ENCODE measurements at places on chromosomes 16 and 17.

DNA sequence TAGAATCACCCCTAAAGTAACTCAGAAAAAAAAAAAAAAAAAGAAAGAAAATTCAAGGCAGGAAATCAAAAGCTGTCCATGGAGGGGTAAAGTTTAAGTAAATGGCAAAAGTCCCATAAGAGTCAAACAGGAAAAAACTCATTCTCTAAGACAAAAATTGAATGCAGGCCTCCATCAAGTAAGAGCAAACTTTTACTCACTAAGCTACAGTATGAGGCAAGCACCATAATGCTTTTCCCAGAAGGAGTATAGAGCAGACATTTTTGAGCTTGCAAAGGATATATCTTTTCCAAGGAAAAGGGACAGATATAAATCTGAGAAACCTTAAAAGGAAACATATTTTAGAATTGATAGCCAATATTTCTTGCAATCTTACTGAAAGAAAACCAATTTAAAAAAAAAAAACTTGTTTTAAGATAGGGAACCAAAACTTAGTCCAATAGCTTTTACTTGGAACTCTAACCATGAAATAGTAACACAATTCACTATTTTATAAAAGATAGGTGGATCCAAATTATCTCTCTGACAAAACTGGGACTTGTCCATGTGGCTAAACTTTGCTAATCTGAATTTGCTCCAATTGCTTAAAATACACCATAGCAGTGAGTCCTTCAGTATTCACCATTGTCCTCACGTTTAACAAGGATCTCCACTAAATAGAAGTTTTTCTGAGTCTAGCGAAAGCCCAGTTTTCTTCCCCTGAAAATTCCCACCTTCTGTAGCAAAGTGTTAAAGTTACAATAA, 99.8 kb downstream of the CDH11 start:
- DNase-seq = no peak

GRCh38 chr17:5563456-5563855, 20.9 kb downstream of the NLRP1 start:
- no peak for DNase-seq

- DNase-seq = no peak
Measured at GRCh38 chr16:72877374-72878028, 170.4 kb downstream of the ZFHX3 start.

DNA sequence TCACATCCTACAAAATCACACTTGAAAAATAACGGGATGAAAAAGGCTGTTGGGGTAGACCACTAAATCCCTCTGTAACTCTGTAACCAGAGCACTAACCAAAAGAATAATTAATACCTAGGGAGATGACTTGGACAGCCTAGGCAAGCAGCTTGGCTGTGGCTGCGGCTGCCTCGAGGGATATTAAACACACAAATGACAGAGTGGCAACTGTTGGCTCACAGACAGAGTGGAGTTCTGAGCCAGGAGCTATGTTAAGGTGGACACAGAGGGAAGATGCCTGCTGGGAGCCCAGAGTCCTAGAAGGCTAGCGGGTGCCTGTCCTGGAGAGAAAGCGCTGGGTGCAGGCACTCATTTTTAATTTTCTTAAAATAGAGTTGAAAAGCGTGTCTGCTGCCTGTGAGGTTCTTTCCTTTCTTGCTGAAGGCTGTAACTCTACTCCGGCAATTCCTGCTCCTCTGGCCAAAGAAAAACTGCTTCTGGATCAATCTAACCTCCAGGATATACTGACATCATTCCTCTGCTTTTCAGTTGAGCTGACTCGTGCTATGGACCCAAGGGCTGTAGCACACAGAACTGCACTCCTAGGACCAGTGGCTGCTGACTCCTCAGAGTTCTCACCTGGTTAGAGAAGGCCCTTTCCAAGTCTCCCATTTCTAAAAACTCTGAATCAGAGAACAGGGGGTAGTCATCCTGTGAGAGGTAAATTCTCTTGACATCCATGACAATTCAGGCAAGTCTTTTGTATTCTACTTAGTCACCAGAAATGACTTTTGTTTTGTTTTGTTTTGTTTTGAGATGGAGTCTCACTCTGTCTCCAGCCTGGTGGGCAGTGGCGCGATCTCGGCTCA, 147.9 kb downstream of the STX8 start:
- no peak for DNase-seq

- DNase-seq = no peak
Measured at GRCh38 chr16:83532634-83533033, 275.1 kb upstream of the HSBP1 start.

- DNase-seq = no peak
Measured at GRCh38 chr16:80816356-80816755, 12.0 kb upstream of the CDYL2 start.

DNA sequence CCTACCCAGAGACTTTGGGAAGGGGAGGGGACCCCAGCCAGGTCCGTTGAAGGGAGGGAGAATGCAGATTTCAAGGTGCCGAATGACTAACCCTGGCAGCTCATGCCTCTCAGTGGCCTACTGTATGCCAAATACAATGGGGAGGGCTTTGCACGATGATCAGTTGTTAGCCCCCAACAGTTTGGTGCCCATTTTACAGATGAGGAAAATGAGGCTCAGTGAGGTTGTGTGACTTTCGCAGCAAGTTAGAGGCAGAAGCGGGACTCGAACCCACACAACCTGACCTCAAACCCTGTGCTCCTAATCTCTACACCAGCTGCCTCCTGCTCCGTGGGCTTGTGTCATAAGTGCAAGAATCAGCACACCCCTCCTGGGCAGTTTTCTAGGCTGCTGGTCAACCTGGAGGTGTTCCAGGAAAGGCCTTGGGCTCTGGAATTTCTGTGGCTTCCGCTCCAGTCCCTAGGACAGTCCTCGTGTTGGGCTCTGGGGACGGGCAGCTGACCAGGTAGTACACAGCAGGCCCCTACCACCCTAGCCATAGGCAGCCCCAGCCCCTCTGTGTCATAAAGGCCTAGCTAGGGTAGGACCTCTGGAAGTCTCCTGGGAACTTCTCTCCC, 11.9 kb upstream of the NAGPA start:
- DNase-seq = no peak

GRCh38 chr17:81711814-81712467, at the start of gene SLC25A10:
Gene SLC25A10 (plus strand): TSS chr17:81712284. CDS start chr17:81712427, 143 bp downstream.
- DNase-seq = peak; percentile 88

DNA sequence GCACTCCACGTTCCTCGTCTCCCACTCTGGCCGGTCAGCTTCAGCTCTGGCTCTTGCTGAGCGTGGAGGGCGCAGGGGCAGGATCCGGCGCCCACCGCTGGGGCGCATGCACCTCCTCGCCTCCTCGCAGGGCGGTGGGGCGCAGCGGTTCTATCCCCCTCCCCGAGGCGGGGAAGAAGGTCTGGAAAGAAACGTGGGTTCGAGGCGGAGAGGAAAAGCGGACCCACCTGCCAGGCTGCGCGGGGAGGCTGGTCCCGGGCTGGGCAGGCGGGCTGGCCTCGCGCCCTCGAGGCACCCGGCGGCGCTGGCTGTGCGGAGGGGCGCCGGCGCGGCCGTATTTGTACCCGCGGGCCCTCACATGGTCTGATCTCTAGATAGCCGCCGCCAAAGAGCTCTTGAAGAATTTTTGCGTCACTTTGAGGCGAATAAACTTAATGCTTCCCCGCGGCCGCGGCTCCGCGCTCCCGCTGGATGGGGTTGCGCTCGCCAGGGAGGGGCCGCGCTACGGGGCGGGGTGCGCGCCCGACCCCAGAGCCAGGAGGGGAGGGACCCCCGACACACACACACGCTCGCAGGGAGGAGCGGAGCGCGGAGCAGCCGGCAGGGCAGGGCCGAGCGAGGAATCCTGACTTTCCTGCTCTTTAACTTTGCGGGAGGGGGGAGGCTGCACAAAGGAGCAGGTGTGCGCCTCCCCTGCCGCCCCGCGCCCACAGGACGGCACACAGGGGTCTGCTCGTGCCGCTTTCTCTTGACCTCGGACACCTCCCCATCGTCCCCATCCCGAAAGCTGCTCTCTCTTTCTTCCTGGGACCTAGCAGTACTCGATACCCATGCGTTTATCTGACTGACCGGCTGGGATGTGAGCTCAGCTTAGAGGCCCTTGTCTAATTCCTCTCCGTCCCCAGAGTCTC, at the start of gene SLC6A4:
Gene SLC6A4 (minus strand): TSS at position 312 of the 911 bp plus-strand sequence. CDS start 13,739 bp downstream, outside the sequence.
- peak; percentile 18 for DNase-seq

DNA sequence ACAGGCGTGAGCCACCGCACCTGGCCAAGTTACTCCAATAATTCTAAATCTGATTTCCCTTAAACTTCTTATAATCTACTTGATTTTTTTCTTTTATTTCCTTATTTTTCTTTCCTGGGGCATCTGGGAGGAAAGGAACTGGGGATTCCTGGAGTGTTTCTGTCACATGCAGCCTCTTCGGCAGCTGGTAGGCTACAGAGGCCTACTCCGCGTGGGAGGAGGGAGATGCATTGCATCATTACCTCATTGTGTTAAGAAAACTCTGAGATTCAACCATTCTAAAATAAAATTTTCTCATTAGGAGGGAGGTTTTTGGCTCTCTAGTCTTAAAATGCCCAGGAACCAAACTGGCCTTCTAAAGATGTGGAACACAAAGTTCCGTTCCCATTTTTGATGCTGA, 64.0 kb downstream of the SOX9 start:
- DNase-seq = no peak

GRCh38 chr17:65442250-65442649, 119.2 kb downstream of the AXIN2 start:
- DNase-seq = no peak

DNA sequence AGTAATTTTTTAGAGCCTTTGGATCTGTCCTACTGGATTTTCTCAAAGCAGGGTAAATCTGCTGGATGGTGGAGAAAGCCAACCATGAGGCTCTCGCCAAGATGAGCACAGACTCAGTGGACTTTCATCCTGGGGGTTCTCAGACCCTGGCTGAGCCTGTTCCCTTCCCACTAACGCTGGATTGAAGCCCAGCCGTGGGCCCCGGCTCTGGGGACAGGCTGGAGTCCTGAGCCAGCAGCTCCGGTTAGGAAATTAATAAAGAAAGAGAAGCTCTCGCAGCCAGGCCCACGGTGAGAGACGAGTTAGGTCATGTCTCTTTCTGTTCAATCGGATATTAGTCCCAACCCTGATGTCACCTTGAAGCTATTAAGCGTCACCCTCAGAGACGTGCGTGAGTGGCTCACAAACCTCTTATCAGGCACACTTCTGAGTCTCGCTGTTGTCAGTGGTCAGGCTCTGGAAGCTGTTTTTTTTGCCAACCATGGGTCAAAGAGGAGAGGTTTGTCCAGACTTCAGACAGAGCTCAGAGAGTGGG, 27.1 kb downstream of the MEOX1 start:
- DNase-seq = no peak

DNA sequence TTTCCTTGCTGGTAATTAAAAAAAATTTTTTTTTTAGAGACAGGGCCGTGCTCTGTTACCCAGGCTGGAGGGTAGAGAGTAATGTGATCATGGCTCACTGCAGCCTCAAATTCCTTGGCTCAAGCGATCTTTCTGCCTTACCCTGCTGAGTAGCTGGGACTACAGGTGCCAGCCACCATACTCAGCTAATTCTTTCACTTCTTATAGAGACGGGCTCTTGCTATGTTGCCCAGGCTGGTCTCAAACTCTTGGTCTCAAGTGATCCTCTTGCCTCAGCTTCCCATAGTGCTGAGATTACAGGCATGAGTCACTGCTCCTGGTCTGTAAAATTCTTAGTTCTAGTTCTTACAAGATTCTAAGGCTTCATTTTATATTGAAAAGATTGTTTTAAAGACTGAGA, 11.1 kb downstream of the SMIM36 start:
- no peak for DNase-seq

DNA sequence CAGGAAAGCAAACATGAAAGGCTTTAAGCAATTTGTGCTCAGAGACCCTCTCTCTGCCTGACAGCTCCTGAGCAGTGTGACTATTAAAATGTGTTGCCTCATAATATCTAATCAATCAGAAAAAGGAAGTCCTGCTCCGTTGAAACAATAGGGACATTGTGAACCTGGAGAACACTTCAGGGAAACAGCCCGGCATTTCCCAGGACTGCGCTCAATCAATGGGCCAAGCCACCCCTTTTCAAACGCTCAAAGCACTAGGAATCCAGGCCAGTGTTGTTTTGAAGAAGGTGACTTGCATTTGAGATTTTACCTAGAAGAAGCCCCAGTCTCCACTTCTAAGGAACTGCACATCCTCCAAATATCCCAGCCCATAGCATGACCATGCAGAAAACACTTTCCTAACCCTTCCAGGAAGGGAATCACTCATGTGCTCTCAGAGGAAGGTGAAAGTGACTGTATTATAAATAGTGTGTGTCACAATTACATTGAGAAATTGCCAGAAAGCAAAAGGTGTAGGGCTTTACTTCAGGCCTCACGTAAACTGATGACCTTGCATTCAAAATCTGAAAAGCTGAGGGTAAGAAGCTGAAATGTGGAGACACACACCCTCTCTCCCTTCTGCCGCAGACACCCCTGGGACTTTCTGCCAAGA, 19.4 kb downstream of the CDRT4 start:
- DNase-seq = no peak

GRCh38 chr17:56325313-56326000, 172.2 kb downstream of the ANKFN1 start:
- no peak for DNase-seq

GRCh38 chr16:47029724-47030123, 56.2 kb upstream of the DNAJA2 start:
- no peak for DNase-seq

GRCh38 chr17:48755356-48755755, 26.8 kb upstream of the HOXB13 start:
- no peak for DNase-seq

DNA sequence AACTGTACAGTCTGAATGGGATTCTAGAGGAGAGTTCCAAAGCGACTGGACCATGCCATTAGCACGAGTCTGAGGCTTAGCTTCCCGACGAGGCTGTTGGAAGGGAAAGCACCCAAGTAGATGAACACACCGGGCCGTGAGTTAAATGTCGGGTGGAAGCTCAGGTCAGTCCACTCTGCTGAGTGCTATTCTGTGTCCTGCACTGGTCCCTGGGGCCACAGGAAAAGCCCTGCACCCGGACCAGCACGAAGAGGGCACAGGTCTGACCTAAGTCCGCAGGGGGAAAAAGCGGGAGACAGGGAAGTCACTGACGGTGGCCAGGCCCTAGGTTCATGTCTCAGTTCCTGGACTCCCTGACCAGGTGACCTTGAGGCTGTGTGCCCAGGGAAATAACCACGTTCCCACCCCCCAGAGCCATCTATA, 44.1 kb upstream of the RBFOX3 start:
- DNase-seq = no peak

DNA sequence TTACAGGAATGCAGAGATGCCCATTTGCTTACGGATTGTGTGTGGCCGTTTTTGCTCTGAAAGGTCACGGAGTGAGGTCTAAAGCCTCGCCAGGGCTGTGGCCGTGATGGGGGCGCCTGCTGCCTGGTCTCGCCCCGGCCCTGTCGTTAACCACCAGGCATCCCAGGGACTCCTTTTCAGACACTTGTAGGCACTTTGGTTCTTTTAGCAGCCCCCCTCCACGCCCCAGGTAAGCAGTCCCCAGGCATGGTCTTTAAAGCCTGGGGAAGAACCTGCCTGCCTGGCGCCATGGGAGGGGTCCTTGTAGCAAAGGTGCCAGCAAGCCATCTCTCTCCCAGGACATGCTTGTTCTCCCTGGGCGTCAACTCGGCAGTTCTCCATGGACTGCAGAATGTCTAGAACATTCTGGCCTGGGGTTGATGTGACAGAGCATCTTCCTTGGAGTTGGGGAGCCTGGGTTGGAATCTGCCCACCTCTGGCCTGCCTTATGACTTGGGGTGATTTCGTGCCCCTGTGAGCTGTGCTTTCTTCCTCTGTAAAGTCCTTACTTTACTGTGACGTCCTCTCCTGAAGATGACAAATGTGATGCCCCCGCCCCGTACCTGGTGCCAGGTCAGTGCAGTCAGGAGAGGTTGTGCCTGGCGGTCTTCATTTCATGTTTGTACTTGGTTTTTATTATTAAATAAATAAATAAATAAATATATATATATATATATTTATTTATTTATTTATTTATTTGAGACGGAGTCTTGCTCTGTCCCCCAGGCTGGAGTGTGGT, 5.4 kb downstream of the KCTD5 start:
- no peak for DNase-seq

- DNase-seq = peak; percentile 83
Measured at GRCh38 chr17:78970834-78971755, 8.6 kb downstream of the LGALS3BP start.

Measured in erythroblast (primary cell).